ENCODE measurements at places on chromosomes 6 and 20.

GRCh38 chr6:53581173-53581773 lies 36.4 kb upstream of the GCLC start:
- DNase-seq: no peak

DNA sequence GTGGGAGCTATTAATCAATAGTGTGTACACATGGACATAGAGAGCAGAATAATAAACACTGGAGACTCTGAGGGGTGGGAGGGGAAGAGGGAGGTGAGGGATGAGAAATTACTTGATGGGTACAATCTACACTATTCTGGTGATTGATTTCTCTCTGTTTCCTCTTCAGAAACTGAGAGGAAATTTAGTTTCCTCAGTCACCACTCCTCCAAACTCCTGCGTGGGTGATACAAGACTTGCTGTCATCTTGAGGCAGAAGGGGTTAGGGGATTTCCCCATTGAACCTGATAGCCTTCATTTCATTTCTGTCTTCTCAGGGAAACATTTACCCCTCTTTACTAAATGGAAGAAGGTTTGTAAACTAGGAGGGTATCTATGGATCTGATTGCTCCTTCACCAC lies 84.3 kb upstream of the ESR1 start:
- DNase-seq: peak; percentile 59

- DNase-seq: no peak
Measured at GRCh38 chr6:78570044-78570443, 297.3 kb upstream of the IRAK1BP1 start.

- no peak for DNase-seq
Measured at GRCh38 chr20:36485286-36485685, 56.0 kb upstream of the MYL9 start.

GRCh38 chr6:127878115-127878514 lies 22.7 kb downstream of the THEMIS start:
- no peak for DNase-seq

GRCh38 chr6:170207586-170208181 lies 83.2 kb downstream of the DLL1 start:
- no peak for DNase-seq

GRCh38 chr6:92460133-92460532 lies 959.2 kb downstream of the EPHA7 start:
- no peak for DNase-seq

DNA sequence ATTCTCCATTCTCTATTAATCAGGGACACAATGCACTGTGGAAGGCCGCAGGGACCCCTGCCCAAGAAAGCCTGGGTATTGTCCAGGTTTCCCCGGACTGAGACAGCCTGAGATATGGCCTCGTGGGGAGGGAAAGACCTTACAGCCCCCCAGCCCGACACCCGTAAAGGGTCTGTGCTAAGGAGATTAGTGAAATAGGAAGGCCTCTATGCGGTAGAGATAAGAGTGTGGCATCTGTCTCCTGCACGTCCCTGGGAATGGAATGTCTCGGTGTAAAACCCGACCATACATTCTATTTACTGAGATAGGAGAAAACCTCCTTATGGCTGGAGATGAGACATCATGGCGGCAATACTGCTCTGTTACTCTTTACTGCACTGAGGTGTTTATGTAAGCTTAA lies 15.7 kb upstream of the EIF2S2 start:
- DNase-seq: no peak

GRCh38 chr20:38239441-38239840 lies 21.1 kb downstream of the KIAA1755 start:
- DNase-seq: no peak

GRCh38 chr6:33813990-33814985 lies 10.5 kb upstream of the MLN start:
- DNase-seq: no peak

GRCh38 chr6:168598251-168599117 lies 157.5 kb downstream of the SMOC2 start:
- DNase-seq: no peak

- DNase-seq: no peak
Measured at GRCh38 chr6:21909321-21909720, 315.8 kb downstream of the SOX4 start.

DNA sequence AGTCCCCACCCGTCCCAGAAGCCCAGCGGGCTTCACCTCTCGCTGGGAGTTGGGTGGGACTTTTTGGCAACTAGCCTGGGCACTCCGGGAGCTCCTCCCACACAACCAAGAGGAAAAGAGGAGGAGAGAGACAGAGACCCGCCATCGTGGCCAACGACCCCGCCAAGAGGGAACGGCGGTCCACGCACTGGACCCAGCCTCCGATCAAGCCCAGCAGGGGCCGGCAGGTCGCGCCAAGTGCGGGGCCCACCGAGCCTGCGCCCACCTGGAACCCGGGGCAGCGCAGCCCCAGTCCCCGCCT lies 3.0 kb upstream of the TMEM14C start:
- no peak for DNase-seq

GRCh38 chr20:50504231-50504823 lies 5.9 kb upstream of the PTPN1 start:
- DNase-seq: peak; percentile 50

DNA sequence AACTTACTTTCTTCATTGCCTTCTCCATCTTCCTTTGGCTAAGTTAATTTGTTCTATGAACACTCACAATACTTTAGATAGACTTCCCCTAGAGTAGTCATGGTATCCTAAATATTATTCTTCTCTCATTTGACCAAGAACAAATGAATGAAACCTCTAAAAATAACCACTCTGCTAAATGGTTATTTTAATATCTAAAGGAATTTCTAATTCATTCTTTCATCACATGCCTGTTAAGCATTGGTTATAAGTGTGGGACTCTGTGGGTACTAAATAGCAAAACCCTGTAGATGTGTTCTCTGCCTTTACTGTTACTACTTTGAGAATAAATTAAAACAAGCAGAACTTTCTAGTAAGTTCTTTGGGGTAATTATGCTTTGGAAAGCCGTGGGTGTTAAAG lies 138.9 kb downstream of the EYA4 start:
- DNase-seq: no peak

DNA sequence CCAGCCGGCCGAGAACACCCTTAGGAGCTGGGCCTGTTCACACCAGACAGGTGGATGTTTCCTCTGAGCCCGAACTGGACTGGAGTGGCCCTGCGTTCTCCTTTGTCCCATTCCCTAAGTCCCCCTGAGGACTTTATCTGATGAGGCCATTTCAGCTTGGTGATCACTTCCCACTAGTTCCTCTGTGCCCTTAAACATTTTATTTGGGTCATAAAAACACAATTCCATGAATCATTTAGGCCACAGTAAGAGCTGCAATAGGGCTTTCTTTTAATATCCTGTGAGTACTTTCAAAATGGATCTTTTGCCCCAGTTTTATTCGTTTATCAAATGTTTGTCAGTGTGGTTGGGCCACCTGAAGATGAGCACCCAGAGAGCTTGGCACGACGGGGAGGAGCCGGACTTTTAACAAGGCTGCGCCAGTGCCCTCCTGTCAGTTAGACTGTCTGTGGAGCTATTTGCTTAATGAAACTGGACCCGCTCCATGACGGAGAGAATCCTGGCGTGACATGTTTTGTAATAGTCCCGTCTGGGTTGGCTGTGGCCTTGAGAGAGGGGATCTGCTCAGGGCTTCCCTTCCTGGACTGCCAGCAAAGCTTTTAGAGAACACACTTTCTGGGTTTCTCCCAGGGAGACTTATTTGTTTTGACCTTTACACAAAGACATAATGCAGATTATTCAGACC lies 53.5 kb downstream of the ZDHHC14 start:
- no peak for DNase-seq

- DNase-seq: no peak
Measured at GRCh38 chr20:11332381-11332780, 585.3 kb upstream of the BTBD3 start.

DNA sequence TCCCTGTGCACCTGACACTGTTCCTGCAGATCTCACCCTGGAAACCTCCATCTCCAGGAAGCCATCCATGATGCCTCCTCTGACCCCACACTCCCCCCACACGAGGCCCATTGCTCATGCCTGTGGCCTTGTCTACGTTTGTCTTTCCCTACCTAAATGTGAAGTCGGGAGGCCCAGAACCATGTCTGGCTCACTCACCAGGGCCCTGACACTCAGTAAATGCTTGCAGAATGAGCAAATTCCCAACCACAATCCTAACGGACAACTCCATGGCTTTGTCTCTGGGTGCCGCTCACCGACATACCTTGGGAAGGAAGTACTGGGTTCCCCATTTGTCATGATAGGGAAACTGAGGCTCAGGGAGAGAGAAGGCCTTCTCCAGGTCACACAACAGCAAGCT lies 7.3 kb downstream of the PEDS1 start:
- no peak for DNase-seq

DNA sequence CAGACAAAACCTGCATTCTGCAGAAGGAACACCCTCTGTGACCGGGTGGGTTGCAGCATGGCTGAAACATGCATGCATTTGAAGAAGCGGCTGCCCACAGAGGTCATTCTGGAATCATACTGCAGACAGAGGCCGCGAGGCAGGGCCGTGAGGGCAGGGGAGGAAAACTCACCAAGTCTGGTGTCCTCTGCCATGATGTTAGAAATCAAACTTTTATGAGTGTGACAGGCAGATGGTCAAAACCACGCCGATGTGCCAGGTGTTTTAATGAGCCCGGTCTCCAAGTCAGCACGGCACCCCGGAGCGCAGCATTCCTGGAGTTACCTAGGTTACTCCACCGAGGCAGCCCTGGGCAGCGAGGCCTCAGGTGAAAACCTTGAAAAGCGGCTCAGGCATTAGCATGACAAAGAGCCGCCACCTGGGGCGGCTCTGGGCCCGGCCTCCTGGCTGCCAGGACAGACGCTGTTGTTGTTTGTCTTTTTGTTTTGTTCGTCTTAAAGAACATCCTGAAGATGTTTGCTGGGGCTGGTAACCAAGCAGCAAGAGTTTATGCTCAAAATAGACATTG lies 255.6 kb downstream of the ERMARD start:
- DNase-seq: peak; percentile 8

DNA sequence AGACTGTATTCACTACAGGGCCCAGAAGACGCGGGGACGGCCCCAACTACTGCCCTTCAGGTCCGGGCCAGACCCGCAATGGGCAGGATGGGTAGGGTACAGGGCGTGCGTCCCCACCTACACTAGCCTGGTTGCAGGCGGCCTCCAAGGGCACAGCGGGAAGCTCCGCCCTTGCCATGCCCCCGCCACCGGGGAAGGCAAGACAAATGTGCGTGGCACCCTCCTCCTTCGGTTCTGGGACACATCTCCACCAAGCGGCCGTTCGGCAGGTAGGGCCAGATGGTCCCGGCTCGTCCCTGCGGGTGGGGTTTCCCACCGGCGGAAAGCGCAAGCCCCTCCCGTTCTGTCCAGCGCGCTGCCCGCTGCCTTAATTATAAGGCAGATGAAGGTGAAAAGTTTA lies 5.6 kb downstream of the NXT1 start:
- no peak for DNase-seq

GRCh38 chr20:25237610-25238318 lies 10.1 kb upstream of the PYGB start:
- no peak for DNase-seq

- peak; percentile 55 for DNase-seq
Measured at GRCh38 chr6:130872250-130873095, 45.3 kb downstream of the SMLR1 start.

GRCh38 chr20:44208770-44209169 lies 1.8 kb downstream of the OSER1 start:
- DNase-seq: no peak

GRCh38 chr6:1930356-1930755 lies 315.0 kb downstream of the GMDS start:
- DNase-seq: no peak

- no peak for DNase-seq
Measured at GRCh38 chr20:40893610-40894236, 134.9 kb upstream of the TOP1 start.

DNA sequence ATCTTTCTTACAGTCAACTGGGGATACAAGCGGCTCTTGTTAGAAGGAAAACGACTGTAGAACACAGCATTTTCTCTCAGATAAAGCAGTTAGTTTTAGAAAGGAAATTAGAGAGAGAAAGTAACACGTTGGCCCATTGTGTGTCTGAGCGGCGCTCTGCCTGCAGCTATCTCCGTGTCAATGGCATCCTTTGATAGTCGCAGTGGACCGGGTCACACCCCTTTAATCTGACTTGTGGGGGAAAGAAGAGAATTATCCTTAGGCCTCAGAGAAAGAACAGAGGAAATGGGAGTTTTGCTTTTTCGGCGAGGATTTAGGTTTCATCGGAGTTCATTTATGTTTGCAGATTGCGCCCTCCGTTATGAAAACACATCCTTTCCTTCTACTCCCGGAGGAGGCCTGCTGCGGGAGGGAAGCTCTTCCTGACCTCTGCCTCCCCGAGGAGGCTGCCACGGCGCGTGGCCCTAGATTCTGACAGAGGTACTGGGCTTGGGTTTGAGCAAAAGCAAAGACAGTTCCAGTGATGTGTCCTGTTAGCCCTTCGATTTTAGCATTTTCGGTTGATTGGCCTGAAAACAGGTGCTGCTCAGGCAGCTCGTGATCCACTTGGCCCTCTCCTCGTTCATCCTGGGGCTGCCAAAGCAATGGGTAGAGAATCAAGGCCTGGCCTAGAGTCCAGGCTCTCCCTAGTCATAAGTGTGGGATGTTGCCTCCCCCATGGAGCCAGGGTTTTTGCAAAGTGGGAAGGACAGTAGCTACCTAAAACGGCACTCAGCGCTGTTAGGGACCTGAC lies 74.9 kb downstream of the ZDHHC14 start:
- DNase-seq: no peak

GRCh38 chr6:18497006-18497405 lies 109.9 kb downstream of the RNF144B start:
- no peak for DNase-seq

- DNase-seq: no peak
Measured at GRCh38 chr6:26249707-26249956, 115.4 kb upstream of the BTN3A2 start.

Measured in natural killer cell (primary cell).